ENCODE measurements at places on chromosomes 4 and X.

GRCh38 chr4:176383273-176384077, 63.7 kb downstream of the SPCS3 start:
- no peak for DNase-seq

DNA sequence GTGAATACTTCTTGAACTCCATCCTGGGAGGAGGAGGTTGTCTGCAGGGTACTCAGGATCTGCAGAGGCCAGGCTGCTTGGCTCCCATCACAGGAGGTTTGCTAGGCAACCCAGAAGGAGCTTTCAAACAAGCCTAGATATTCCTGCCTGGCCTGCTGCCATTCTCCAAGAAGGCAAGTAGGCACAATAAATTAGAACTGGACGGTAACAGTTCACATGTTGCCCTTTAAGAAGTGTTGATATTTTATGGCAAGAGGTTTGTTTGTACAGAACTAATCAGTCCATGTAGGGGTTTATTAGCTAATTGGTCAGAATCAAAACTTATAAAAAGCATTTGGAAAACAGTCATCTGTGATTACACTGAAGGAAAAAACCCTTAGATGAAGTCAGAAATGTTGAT, 39.3 kb downstream of the SYNPO2 start:
- DNase-seq: peak; percentile 47

DNA sequence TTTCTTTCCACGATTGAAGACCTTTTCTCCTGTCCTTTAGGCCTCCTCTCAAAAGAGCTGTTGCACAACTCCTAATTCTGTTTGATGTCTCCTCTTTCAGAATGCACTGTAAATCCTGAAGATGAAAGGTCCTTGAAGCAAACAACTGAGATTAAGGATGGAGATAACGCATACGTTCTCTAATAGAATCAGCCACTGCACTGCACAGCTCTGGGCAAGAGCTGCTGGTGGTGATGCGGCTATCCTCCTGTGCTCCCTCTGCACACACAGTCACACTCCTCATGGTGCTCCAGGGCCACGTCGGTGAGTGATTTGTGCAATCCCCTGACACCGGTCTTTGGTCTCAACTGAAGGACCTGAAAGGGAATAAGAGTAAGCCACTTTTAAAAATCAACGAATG, 208.7 kb downstream of the PDGFC start:
- DNase-seq: no peak

DNA sequence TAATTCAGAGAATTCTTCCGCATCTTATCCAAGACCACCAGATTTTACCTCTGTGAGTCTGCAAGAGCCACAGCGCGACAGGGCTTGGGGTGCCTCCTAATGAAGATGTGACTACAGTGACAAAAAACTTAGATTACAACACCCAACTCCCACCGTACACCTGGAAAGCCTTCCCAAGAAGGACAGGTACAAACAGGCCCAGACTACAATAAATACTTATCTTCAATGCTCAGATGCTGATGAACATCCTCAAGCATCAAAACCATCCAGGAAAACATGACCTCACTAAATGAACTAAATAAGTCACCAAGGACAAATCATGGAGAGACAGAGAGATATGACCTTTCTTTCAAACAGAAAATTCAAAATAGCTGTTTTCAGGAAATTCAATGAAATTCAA, 20.8 kb upstream of the ABCG2 start:
- no peak for DNase-seq

DNA sequence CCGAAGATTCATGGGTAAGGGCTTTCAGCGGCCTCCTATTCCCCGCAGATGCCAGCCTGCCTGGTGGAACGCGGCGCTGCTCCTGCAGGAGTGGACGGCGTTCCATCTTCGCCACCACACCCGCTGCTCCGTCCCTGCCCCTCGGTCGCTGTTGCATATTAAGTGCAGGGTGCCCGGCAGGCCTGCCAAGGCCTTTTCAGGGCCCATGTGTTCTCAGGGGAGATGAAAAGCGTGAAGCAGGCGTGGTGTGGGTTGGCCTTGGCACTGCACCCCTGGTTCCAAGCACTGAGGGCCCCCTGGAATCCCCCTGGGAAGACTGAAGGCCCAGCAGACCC, 52.0 kb downstream of the SORCS2 start:
- DNase-seq: no peak

DNA sequence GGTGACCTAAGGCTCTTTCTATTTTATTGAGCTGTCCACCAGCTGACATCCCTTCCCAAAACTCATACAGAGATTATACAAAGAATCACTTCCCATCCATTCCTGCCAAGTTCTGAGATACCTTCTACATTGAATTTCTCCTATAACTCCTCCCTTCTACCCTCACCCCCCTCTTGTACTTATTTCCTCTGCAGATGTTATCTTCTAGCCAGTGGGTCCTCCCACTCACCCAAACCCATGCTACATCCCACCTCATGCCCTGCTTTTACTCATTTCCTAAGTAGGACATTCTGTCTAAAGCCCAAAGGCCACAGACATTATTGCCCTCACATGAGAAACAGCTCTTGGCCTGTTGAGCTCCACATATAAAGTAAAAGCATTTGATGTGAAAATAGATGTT, 28.6 kb downstream of the BMX start:
- DNase-seq: no peak

DNA sequence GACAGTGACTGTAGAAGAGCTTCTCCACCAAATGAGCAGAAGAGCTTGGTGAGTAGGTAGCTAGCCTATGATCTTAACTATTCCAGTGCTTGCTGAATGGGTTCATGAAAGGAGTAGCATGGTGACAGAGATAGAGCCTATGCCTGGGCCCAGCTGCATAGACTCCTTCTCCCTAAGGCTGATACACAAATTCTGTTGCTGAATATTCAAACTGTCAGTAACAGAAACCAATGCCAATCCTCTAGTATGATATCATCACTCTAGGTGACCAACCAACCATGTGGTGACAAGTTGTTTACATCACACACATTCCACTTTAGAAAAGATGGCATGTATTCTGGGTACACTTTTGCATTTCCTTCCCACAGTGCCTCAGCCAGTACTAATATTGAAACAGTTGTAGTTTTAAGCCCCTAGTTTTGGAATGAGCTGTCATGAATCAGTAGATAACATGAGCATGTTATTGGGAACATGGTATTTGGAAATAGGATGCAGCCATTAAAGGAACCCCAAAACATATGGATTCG, 103.4 kb upstream of the GRXCR1 start:
- DNase-seq: no peak

GRCh38 chr4:150862829-150863228, 152.3 kb downstream of the LRBA start:
- no peak for DNase-seq

- no peak for DNase-seq
These were observed 221.6 kb upstream of the FTHL17 start for GRCh38 chrX:31293409-31293808.

DNA sequence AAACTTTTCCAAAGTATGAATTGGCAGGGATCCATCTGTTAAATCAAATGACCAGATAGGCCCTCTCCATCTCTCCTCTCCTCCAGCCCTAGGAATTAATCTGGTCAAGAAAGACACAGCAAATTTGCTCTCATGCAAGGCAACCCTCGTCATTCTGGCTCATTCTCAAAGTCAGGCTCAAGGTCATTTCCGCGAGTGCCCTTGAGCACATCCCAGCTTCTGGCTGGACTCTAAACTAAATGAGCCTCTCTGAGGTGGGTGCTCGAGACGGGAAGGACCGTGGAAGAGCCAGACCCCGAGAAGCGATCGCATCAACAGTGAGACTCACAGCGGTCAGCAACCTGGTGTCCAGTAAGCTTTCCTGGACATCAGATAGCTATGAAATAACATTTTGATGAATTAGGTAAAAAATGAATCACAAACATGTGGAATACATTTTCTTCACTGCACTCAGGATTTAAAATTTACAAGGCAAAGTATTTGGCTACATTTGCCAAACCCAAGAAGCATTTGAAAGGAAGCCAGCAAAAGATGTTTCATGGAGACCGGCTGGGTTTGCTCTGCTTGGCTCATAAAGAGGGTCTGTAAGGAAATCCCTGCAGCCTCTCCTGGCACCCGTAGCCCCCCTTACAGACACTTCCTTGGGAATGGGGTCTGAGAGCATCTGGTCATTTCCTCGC, 121.0 kb downstream of the ENPP6 start:
- DNase-seq: no peak

DNA sequence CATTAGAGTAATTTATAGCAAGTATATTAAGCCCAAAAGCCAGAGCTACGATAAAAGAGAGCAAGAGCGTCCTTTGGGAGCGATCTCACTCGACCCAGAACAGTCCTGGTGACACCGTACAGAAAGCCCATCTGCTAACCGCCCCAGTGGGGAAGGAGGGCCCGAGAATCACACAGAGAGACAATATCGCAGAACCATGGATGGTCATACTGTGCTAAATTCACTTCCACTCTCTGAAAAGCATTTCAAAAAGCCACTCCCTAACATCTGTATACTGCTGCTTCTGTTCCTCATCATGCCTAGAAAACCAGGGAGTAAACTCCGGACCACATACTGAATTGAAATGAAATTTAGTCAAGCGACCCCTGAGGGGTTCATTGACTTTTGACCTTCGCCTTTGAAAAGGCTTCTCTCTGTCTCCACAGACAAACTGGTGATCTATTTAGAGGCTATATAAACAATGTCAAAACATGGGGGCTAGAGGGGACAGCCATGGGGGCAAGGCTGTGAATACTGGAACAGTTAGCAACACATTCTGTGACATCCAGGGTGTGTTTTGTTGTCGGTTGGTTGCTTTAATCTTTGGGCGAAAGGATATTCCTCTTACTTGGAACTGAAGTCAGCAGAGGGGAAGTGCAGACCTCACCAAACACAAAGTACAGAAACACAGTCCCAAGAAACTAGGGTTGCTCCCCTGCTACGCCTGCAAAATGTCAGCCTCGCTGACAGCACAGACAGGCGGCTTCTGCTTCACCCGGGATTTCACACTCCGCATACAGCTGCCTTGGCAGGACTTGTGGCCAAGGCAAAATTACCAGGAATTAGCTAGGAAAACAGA, 129.0 kb upstream of the RASGEF1B start:
- peak; percentile 55 for DNase-seq

DNA sequence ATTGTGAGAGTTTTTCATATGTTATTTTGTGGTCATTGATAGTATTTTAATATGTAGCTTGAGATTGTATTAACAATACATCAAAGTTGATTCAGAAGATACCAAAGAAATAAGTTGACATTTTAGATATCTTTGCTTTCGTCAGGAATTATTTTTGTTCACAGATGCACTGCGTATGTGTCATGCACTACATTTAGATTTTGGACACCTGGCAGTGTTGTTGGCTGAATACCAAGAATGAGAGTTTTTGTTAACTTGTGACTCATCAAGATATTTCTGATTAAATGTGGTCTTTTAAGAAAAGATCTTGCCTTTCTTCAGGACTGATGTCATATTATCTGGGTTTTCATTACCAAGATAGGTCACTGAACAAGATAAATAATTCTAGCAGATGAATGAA, 633.4 kb downstream of the CENPC start:
- DNase-seq: no peak

- peak; percentile 44 for DNase-seq
These were observed 14.9 kb upstream of the LOC101059915 start for GRCh38 chrX:71652405-71652804.

DNA sequence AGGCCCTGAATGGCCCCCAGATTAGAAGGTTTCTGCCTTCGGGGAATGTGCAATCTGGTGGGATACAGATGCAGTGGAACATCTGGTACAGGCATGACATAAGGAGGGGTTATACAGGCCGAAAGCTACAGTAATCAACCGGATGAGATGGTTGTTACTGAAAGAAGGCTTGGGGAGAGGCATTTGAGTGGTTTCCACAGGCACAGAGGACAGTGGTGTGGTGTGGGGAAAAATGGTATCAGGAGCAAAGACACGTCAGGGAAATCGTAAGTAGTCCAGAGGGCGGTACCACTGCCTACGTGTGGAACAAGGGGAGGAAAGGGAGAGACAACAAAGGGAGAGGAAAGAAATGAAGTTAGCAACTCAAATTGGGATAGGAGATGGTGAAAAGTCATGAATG, 3.0 kb downstream of the PDLIM3 start:
- DNase-seq: no peak

- peak; percentile 45 for DNase-seq
These were observed 154.0 kb downstream of the BTC start for GRCh38 chr4:74640111-74640903.

GRCh38 chr4:149997881-149998421, 80.3 kb upstream of the DCLK2 start:
- DNase-seq: no peak

DNA sequence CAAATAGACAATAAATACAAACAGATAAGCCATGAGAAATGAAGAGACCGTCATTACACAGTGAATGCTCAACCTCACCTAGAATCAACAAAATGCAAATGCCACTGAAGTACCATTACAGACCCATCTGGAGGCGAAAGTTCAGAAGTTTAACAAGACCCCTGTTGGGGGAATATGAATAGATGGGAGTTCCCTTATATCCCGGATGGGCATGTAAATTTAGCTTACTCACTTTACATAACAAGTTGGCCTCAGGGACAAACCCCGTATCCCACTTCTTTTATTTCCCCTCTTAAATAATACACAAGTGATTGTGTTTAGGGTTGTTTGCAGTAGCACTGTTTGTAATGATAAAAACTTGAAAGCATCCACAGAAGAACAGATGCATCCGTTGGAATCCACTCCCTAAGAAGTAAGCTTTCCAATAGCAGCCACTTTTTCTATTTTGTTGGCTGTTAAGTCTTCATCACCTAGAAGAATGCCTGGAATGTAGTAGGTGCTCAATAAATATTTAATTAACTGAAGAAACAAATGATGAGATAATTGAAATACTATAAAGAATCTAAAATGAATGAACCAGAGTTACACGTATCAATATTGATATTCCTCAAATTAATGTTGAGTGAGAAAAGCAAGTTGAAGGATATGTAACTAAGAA, 1076.3 kb upstream of the TENM3 start:
- no peak for DNase-seq

- DNase-seq: peak; percentile 52
These were observed 531 bp downstream of the CAMK2D start for GRCh38 chr4:113760795-113761619.

DNA sequence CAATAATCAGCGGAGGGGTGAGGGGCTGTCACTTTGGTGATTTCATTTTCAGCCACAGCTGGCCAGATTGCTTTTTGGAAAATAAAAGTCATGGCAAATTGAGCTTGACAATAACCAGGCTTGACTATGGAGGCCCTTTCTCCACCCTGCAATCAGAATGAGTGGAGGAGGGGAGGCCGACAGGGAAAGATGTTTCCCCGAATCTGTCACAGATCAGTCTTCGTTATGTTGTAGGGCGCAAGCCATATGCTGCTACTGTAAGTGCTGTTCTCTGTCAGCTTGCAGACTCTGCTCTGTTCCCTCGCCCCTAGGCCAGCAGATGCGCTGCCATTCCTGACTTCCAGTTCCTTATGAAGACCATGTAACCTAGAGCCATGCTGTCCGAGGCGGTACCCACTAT, 114.1 kb downstream of the MGST2 start:
- DNase-seq: no peak

DNA sequence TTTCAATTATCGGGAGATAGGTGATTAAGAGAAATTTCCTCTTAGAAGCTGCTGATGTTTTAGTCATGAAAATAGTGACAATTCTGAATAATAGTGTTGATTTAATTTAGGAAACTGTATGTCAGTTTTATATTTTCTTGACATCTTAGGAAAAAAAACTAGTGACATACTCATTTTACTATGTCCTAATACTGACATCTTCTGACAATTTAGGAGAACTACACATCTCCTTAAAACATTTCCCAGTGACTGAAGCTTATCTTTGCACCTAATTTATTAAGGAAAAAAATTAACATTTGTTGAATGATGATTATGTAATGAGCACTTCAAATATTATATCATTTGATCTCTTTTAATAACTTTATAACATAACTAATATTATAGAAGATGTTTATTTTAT, 42.0 kb upstream of the RBMXL3 start:
- no peak for DNase-seq
